ENCODE measurements at places on chromosomes 13 and 19.

DNA sequence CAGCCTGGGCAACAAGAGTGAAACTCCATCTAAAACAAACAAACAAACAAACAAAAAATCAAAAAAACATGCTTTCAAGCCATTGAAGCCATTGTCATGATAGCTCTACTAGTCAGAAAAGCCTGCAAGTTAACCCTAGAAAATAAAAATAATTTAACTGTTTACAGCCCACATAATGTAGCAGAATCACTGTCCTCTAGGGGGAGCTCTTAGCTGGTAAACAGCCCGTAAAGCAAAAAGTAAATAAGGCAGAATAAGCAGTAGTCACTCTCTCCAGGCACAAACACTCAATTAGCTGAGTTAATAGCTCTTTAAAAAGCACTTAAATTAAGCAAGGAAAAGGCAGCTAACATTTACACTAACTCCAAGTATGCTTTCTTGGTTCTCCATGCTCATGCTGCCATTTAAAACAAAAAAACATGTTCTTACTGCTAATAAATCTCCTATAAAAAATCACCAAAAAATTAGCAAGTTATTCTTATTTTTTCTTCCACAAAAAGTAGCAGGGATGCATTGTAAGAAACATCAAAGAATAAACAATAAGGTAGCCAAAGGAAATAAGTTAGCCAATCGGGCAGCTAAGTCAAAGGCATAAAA is 11.3 kb downstream of the LILRB4 start:
- no peak overlapping the region for H3K27ac ChIP-seq
- H3K36me3 ChIP-seq = no peaks in the 10 kb centered on the region
- peaks cover 19% of the 10 kb centered on the region for H3K27me3 ChIP-seq
- no peak for DNase-seq

GRCh38 chr19:20397292-20397691 is 168.3 kb downstream of the ZNF737 start:
- H3K36me3 ChIP-seq = no peaks in the 10 kb centered on the region
- no peak overlapping the region for H3K27ac ChIP-seq
- no peak overlapping the region for H3K4me3 ChIP-seq
- H3K4me1 ChIP-seq = no peaks in the 10 kb centered on the region
- no peak for DNase-seq

DNA sequence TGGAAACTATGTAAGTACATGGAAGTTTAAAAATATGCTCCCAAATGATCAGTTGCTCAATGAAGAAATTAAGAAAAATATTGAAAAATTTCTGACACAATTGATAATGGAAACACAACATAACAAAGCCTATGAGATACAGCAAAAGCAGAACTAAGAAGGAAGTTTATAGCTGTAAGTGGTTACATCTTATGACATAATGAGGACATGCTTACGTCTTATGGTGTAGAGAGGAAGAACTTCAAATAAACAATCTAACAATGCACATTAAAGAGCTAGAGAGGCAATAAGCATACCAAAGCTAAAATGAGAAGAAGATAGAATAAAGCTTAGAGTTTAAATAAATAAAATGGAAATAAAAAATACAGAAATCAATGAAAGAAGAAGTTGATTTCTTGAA is 50.0 kb upstream of the CEACAM21 start:
- peaks cover 39% of the 10 kb centered on the region for H3K27me3 ChIP-seq
- no peak overlapping the region for H3K27ac ChIP-seq
- H3K4me1 ChIP-seq = no peaks in the 10 kb centered on the region
- no peak overlapping the region for H3K4me3 ChIP-seq
- no peak for DNase-seq
- no peaks in the 10 kb centered on the region for H3K36me3 ChIP-seq

- DNase-seq = no peak
- H3K4me3 ChIP-seq = no peak overlapping the region
- H3K27ac ChIP-seq = no peak overlapping the region
- no peaks in the 10 kb centered on the region for H3K27me3 ChIP-seq
- no peaks in the 10 kb centered on the region for H3K4me1 ChIP-seq
Observed at GRCh38 chr19:21117041-21117907, 24.6 kb upstream of the ZNF431 start.

DNA sequence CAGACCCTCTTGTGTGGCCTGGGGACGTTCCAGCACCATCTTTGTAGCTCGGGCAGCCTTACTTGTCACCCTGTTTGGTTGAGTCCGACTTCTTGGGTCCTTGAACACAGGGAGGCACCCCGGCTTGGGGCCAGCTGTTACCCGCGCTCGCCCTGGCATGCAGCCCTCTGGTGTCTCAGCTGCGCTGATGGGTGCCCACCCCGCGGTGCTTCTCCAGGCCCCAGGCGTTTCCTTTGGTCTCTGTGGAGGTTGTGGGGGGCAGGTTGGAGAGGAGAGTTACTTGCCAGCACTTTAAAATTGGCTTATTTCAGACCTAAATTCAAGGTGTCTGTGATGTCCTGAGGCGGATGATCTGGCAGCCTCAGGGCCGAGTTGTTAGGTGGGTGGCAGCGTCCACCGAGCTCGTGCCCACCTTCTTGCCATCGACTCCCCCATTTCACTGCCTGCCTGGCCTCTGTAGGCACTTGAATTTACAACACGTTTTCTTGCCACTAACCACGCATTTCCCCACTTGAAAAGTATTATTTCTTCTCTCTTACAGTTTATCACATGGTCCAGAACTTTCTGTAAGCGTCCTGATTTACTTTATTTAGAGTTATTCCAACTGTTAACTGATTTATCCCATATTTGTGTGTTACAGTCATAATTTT is 16.9 kb downstream of the UBAC2 start:
- no peak overlapping the region for H3K27ac ChIP-seq
- H3K4me3 ChIP-seq = no peak overlapping the region
- H3K36me3 ChIP-seq = no peaks in the 10 kb centered on the region
- no peak for DNase-seq
- H3K27me3 ChIP-seq = no peaks in the 10 kb centered on the region
